CD4-positive, alpha-beta T cell treated with Interleukin-21 for 1 hour (primary cell): ENCODE measurements at places on chromosomes 11 and 22.

DNA sequence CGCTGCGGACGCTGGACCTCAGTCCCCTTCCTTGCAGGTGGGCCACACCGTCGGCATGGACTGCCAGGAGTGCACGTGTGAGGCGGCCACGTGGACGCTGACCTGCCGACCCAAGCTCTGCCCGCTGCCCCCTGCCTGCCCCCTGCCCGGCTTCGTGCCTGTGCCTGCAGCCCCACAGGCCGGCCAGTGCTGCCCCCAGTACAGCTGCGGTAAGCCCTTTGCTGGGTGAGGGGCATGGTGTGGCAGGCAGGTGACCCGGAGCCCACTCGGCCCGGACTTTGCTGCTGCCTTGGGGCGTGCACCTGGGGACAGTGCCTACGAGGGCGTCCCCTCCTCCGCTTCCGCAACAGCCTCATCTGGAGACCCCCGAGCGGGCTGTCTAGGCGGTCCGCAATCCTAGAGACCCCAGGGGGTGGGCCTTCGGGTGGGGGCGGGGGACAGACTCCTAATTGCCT lies 25.4 kb upstream of the MUC5B start:
- no peak for DNase-seq

DNA sequence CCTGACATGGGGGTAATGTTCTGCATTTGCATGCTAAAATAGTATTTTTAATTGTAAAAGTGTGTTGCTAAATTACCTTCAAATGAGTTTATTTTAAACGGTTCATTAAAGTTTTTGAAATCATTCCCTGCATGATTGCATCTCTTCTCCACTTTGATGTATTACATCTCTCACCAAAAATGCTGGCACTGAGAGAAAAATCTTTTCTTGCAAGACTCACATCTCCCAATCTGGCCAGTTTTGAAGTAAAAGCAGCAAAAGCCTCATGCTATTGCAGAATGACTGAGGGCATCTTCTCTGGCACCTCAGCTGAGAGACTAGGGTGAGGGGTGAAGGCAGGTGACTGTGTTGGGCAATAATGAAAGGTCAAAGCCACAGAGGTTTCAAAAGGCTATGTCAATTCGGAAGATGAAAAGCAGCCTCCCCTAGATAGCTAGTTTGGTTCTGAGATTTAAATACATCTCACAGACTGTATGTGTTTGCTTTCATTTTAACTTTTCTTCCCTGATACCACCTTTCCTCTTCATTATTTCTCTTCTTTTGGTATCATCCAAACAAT lies 292.2 kb upstream of the RAG2 start:
- DNase-seq: no peak

- DNase-seq: no peak
Observed at GRCh38 chr22:34390400-34390799, 470.1 kb upstream of the LARGE1 start.

GRCh38 chr11:69309631-69310280 lies 15.8 kb downstream of the MYEOV start:
- DNase-seq: no peak

GRCh38 chr11:134544095-134544815 lies 132.2 kb upstream of the B3GAT1 start:
- DNase-seq: no peak

DNA sequence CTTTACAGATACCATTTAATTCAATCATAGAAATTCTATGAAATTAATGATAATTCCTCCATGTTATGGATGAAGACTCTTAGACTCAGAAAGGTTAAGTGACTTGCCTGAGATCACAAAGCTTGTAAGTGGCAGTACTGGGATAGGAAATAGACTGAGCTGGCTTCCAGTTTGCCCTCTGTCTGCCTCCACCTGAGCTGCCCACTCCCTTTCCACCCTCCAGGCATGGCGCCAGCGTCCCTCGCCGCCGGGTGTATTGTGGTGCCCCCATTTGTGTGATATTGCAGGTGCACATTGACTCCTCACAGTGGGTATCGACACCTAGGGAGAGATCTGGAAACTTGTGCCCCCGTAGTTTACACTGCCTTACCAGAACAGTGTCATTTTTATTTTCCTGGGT lies 9.4 kb upstream of the RPS3 start:
- no peak for DNase-seq

DNA sequence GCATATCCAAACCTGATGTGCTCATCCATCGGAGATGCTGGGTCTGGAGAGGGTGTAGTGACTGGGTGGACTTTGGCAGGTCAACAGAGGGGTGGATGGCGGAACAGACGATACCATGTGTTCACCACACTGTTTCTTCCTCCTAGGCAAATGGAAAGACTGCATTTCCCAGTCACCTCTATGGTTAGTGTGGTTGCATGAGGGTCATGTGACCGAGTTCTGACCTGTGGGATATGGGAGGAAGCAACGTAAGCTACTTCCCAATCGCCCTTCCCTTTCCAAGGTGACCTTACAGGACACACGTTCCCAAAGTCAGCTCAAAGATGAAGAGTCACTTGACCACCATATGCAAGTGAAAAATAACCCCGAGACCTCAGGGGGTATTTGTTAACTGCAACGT lies 27.7 kb downstream of the TSPAN32 start:
- DNase-seq: no peak

DNA sequence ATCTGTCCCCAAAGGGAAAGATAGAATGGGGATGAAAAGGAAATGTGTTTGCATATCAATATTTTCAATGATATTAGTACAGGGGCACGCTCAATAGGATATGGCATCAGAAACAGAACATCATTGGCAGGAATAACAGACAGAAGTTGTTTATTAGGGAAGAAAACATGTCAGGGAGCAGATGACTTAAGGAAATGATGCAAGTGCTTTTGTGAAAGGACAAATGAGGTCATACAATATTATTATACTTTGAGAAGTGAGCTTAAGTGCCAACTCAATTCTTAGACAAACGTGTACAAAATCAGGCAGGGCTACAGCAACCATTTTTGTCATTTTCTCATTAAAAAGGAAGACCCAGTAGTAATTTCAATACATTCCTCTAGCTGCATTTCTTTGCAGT lies 388.4 kb downstream of the SOX6 start:
- DNase-seq: no peak

DNA sequence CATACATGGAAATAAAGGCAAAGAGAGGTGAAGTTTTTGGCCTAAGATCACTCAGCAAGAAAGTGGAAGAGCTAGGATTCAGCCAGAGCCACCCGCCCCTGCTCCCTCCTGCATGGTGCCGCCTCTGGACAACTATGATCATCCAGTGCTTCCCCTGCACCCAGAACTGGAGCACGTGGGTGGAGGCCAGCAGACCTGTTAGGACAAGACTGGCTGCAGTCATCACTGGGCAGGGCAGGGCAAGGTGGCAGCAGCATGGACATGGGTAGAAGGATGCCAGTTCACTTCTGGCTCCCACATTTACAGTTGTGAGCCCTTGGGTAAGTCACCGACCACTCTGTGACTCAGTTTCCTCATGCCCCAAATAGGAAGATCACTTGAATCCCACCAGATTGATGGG lies 131.0 kb downstream of the FBXO7 start:
- DNase-seq: no peak

GRCh38 chr22:44442851-44443595 lies 55.0 kb downstream of the RTL6 start:
- DNase-seq: no peak

- DNase-seq: no peak
Observed at GRCh38 chr11:95076981-95077380, 10.3 kb downstream of the SRSF8 start.

- no peak for DNase-seq
Observed at GRCh38 chr11:20731676-20732215, 62.4 kb downstream of the NELL1 start.
